Panc1 (cell line): ENCODE measurements at places on chromosomes 3 and 15.
A peak's percentile ranks its signal among the peaks of the same experiment; 100 is the strongest.

DNA sequence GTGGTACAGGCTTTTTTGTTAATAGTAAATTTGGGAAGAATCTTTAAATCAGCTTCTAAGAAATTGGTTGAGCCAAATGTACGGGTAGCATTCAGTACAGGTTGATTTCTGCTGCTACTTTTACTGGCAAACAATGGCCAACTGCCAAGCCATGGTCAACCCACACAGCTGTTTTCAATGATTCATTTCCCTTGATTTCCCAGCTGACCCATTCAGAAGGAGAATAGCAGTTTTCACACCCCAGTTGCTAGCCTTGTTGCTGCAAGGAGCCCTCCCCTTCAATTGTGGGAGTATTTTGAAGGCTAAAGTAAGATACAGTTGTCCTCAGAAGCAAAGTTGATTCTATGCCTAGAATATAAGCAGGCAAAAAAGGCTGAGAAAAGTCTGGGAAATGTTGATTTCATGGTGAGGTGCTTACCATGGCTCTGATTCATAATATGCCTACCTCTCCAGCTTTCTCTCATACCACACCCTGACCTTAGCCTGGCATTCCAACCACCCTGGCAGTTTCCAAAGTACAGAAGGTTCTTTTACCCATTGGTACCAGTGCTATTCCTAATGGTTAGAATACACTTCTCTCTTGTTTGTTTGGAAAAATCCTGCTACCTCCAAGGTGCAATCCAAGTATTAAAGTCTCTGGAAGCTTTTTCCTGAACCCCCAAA lies 320.3 kb upstream of the TGFBR2 start:
- no peak overlapping the region for H3K4me3 ChIP-seq
- no peaks in the 10 kb centered on the region for H3K36me3 ChIP-seq
- DNase-seq, result peak; percentile 69
- H3K27ac ChIP-seq, result peak overlapping the region; percentile 65; the same call in 1 of the 2 replicates

- peaks cover 12% of the 10 kb centered on the region; the same call in 1 of the 2 replicates for H3K36me3 ChIP-seq
- no peak overlapping the region for H3K27ac ChIP-seq
- no peaks in the 10 kb centered on the region for H3K4me1 ChIP-seq
- H3K4me3 ChIP-seq, result no peak overlapping the region
Measured at GRCh38 chr3:15241341-15241740, 35.3 kb downstream of the CAPN7 start.

GRCh38 chr3:98602078-98602678 lies 8.8 kb upstream of the CPOX start:
- H3K4me3 ChIP-seq, result no peak overlapping the region
- H3K27me3 ChIP-seq, result peaks cover 2% of the 10 kb centered on the region; the same call in 1 of the 2 replicates
- peak; percentile 36 for DNase-seq
- no peak overlapping the region for H3K27ac ChIP-seq
- no peaks in the 10 kb centered on the region for H3K36me3 ChIP-seq

GRCh38 chr3:4845882-4846281 lies 133.4 kb upstream of the BHLHE40 start:
- H3K4me1 ChIP-seq, result no peaks in the 10 kb centered on the region
- DNase-seq, result no peak
- no peaks in the 10 kb centered on the region for H3K27me3 ChIP-seq
- H3K27ac ChIP-seq, result no peak overlapping the region
- H3K36me3 ChIP-seq, result no peaks in the 10 kb centered on the region

GRCh38 chr3:88812576-88812975 lies 294.8 kb upstream of the EPHA3 start:
- H3K27ac ChIP-seq, result no peak overlapping the region
- DNase-seq, result no peak
- H3K27me3 ChIP-seq, result no peaks in the 10 kb centered on the region

DNA sequence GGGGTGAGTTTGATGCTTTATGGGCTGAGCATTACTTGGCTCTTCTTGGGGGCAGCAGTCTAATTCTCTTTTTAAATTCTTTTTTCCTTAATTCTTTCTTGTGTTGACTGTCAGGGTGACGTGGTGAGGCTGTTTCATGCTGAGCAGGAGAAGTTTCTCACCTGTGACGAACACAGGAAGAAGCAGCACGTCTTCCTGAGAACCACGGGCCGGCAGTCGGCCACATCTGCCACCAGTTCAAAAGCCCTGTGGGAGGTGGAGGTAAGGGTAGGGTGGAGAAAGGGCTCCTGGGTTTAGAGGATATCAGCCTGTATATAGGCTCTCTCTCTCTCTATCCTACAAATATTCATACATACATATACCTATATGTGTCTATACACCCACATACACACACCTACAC lies 152.3 kb downstream of the ITPR1 start:
- no peak for DNase-seq
- no peak overlapping the region for H3K27ac ChIP-seq
- no peaks in the 10 kb centered on the region for H3K36me3 ChIP-seq
- H3K27me3 ChIP-seq, result no peaks in the 10 kb centered on the region
- H3K4me3 ChIP-seq, result no peak overlapping the region
